Kidney epithelial cell (primary cell): ENCODE measurements at places on chromosomes 6 and 20.
A peak's percentile ranks its signal among the peaks of the same experiment; 100 is the strongest.

- DNase-seq, result no peak
These were observed 85.0 kb downstream of the PREP start for GRCh38 chr6:105317607-105318533.

DNA sequence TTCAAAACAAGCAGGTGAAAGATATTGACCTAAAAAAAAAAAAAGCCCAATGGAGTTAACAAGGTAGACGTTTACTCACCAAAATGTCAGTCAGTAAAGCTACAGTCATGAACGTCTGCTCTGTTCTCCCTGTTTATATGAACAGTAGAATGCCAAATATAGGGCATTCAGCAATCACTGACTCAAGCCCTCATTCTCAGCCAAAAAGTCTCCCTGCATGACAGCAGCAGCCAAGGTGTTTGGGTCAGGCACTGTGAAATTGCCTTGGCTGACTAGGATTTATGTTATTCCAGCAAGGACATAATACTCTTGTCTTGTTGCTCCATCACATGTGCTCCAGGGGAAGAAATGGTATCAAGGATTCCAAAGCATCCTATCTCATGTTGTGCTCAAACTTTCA lies 194.7 kb upstream of the RSPO3 start:
- no peak for DNase-seq

DNA sequence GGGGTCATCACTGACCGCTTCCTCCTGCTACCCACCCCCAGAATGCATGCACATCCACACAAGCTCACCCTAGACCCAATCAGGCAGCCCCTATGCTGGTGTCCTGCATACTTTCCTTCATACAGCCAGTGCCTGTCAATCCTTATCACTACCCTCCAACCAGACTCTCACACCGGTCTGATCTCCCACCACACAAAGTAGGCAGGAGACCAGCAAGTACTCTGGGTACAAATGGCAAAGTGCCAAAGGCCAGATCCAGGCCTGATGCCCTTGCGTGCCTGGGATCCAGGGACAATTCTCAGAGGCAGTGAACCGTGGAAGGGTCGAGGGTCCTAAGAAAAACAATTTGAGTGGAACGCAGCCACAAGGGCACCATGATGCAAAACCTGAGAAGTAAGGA lies 114.2 kb downstream of the HIVEP2 start:
- DNase-seq, result no peak

DNA sequence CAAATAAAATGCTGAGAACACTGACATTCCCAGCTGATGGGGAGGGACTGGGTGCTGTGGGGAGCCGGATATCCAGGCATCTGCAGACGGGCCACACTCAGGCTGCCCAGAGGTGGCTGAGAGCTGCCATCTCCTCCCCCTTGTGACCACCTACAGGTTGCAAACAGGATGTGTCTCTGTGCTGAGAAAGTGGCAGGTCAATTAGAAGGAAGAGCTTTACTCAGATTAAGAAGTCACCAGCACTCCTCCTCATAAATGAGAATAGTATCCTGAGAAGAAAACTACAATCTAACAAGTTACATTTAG lies 63.0 kb downstream of the HUS1B start:
- no peak for DNase-seq

DNA sequence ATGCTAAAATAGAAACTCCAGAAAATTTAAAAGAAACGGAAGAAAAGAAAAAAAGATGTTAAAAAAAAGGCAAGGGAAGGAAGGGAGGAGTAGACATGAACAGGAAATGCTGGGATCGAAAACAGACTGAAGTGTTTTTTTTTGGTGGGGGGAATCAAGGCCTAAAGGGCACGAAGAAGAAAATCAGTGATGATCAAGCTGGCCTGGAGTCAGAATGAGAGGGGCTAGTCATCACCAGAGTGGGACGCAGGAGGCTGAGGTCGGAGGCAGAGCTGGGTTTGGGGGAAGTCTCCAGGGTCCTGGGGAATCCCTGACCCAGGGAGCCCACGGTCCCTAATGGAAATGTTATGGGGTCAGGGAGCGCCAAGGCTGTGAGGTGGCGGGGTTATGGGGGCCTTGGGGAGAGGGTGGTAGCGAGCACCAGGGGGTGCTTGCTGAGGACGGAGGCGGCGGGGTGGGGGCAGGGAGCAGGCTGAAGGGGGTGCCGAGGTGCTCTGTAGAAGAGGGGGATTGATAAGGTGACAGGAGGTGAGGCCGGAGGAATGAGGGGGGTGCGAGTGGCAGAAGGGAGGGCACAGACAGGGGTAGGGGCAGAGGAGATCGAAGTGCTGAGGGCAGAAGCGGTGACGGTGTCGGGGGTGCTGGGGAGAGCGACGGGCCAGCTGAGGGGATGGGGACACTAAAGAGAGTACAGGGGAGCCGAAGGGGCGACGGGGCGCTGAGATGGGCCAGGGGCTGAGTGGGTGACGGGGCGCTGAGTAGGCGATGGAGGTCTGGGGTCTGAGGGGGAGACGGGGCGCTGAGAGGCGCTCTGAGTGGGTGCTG lies 684 bp downstream of the ZNFX1 start:
- DNase-seq, result no peak

- no peak for DNase-seq
These were observed 556 bp downstream of the NKX2-4 start for GRCh38 chr20:21396599-21397340.

- no peak for DNase-seq
These were observed 28.5 kb downstream of the KDM1B start for GRCh38 chr6:18183766-18184165.

GRCh38 chr20:41645372-41645771 lies 27.2 kb upstream of the CHD6 start:
- no peak for DNase-seq

DNA sequence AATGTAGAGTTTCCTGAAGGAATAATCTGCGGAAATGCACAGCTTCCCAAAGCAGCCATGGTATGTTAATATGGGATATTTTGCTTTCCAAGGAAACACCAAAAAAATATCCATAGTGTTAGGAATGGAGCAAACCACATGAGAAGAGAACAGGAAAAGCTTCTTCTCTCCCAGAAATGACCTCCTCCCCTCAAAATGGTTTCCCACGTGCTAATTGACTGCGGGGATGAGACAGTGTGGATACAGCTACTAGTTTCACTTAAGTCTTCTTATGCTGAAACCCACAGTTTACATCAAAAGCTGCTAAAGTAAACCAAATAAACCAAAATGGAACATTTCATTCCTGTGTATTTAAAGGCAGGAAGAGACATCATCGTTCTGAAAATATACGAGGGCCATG lies 69.4 kb downstream of the FYN start:
- DNase-seq, result no peak

- no peak for DNase-seq
These were observed 128.5 kb upstream of the CHD6 start for GRCh38 chr20:41746635-41747034.

- no peak for DNase-seq
These were observed 301.5 kb upstream of the CDH4 start for GRCh38 chr20:60950561-60950960.

DNA sequence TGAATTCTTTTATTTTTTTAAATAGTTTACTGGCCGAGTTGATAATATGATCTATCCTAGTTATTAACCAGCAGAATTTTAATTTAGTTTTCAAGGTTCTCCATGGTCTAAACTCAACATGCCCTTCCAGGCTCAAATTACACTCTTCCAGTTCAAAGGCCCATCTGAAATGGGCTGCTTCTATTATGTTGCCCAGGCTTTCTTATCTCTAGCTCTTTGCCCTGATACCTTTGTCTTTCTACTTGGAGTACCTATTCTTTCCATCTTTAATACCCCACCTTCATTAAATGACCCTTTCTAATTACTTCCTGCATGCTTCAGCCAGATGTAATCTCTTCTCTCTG lies 541.2 kb upstream of the FLRT3 start:
- no peak for DNase-seq

DNA sequence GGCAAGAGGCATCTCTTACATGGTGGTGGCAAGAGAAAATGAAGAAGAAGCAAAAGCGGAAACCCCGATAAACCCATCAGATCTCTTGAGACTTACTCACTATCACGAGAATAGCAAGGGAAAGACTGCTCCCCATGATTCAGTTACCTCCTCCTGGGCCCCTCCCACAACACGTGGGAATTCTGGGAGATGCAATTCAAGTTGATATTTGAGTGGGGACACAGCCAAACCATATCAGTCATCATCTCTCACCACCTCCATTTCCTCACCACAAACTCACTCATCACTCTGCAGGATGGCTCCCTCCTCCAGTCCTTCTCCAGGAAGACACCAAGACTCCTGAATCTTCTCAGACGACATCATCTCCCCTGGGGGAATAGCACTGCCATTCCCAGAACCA lies 25.8 kb upstream of the SLC16A10 start:
- no peak for DNase-seq

DNA sequence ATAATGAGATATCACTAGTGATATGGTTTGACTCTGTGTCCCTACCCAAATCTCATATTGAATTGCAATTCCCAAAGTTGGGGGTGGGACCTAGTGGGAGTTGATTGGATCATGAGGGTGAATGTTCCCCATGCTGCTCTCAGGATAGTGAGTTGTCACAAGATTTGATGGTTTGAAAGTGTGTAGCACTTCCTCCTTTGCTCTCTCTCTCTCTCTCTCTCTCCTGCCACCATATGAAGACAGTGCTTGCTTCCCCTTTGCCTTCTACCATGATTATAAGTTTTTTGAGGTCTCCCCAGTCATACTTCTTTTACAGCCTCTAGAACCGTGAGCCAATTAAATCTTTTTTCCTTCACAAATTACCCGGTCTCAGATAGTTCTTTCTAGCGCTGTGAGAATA lies 1002.0 kb upstream of the ADGRB3 start:
- no peak for DNase-seq

DNA sequence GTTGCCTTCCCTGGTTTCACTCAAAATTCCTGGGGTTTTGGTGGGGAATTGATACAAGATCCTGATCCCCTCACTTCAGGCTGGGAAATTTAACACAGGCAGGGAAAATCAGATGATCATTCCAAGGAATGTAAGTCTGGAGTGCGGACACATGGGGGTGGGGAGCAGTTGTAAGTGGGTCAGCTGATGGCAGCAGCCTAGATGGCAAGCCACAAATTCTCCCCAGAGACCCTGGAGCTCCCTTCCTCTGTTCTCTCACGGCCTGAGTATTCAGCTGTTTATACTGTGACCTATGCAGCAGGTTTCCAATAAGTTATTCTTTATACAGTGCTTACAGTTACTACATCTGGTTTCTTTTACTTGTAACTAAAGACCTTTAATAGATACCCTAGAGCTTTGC lies 144.9 kb downstream of the SH3BGRL2 start:
- no peak for DNase-seq

DNA sequence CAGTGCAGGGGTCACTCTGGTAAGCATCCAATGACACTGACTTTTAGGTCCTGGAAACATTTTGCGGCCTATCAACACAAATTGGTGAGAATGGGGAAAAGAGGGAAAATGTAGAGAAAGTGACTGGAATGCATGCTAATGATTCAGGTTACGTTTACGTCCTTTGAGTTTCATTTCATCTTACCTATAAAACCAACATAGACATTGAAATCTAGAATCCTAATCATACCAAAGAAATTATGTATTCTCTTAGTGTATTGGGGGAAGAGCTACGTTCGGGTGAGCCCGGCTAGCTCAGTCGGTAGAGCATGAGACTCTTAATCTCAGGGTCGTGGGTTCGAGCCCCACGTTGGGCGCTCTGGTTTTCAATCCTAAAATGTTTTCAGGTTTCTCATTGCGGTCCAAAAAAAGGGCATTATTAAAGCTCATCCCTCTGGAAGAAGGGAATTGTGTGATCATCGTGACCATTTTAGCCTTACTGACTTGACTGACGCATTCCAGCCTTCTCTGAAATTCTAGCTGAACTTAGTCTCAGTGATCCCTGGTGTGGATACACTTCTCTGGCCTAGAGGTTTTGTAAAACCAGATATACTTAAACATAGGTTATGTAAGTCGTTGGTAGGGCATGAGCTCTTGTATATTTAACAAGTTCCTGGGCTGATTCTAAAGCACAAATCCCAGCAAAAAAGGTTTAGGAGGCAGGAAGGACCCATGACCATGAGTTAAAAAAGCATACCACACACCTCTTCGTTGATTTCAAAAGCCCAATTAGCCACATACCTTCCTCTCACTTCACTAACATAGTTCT lies 18.3 kb downstream of the HMGN4 start:
- DNase-seq, result no peak

- peak; percentile 38 for DNase-seq
These were observed 161.8 kb upstream of the SCGN start for GRCh38 chr6:25490018-25490801.

DNA sequence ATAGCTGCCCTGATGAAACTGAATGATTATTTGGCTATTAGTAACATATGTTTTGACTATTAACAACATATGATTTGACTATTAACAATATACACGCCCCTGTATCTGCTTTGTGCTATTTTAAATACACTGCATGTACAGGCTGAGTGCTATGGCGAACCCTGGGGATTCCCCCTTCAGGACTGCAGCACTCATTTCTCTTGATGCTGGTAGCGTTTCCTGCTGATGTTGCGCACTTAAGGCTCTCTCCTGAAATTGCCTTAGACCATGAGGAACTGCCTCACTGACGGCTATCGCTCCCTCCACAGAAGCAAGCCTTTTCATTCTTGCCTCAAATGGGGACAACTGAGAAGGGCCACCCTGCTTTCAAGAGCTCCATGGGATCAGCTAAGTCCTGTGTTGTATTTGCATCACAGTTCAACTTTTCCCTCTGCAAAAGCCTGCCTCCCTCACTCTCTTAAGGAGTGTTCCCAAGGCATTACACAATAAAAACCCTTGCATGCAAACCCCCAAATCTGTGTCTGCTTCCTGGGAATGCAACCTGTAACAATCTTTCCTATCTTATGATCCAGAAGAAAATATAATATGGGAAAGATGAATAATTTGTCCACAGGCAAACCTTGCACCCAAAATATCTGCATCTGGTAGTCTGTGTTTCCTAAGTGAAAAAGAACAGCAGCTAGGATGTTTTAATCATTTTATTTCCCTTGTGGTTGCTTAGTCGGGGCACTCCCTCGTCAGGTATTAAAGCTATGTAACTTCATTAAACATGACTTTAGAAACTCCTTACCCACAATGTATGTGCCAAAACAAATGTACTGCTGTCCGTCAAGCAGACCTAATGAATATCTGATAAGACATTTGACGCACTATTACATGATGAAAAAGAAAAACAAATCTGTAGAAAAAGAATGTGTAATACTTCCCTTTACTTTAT lies 456.4 kb downstream of the COL12A1 start:
- no peak for DNase-seq

GRCh38 chr6:91033964-91034363 lies 447.1 kb upstream of the MAP3K7 start:
- no peak for DNase-seq

GRCh38 chr20:17365831-17366230 lies 139.0 kb downstream of the PCSK2 start:
- no peak for DNase-seq

GRCh38 chr20:51098284-51098810 lies 75.4 kb upstream of the KCNG1 start:
- DNase-seq, result no peak
